ENCODE measurements at places on chromosomes 5 and 9. TPM values are rescaled to one million over a fixed set of nuclear protein-coding genes. Genes with fewer than 3 reads are reported as not detected.

- DNase-seq: no peak
Measured at GRCh38 chr5:54205453-54205852, 104.9 kb downstream of the ARL15 start.

- DNase-seq: no peak
Measured at GRCh38 chr9:20001058-20001457, 212.2 kb upstream of the SLC24A2 start.

GRCh38 chr9:91711755-91712601 is 238.1 kb downstream of the ROR2 start:
- DNase-seq: peak; percentile 74

Gene PDZD2
- total RNA-seq: 10.3 TPM

DNA sequence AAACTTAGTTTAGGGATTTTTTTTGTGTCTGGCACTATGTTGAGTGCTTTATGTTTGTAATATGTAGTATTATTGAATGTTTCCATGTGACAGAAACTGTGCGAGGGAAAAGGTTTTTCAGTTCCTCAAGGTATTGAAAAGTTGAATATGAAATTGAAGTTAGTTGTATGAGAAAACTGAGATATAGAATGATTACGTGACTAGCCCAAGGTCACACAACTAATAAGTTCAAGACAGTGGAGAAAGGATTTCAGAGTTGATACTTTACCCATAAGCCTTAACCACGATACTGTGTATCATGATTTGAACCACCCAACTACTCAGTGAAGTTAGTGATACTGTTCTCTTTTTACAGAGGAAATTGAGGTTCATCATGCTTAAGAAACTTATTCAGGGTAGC is 5.7 kb downstream of the NIPBL start:
- no peak for DNase-seq

Gene SNCB
- total RNA-seq: 3.4 TPM
